Endodermal cell (in vitro differentiated cells): ENCODE measurements at places on chromosomes 3 and 15. TPM values are rescaled to one million over a fixed set of nuclear protein-coding genes. Genes with fewer than 3 reads are reported as not detected.
A peak's percentile ranks its signal among the peaks of the same experiment; 100 is the strongest.

DNA sequence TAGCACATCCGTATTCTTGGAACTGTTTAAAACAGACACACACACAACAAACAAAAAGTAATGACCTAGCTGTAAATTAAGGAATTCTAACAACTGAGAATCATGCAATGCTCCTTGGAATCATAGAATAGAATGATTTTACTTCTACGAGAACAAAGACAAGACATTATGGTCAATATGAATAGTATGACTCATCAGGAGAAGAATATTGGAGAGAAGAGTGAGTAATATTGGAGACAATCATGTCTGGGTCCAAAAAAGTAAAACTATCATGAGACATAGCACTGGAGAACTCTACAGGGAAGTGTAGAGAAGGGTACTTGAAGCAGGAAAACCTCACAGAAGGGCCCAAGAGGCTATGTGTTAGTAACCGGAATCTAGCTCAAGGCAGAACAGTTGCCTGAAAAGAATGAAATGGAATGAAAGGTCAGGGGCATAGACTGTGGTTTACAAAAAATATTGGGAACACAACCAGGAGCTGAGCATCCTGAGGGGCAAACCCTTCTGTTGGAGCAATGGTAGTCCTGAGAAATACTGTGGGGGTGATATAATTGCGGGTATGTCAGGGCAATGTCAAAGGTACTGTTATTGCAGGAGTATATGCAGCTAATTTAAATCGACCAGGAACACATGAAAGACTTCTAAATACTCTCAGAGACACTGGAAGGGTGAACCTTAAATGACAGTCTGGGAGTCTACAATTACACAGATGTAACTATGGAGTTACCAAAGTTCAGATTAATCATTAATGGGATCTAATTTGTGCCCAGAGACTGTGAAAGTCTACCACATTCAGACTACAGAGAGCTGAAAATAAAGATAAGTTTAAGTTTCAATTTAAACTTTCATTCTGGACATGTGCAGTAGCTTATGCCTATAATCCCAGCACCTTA, 201.2 kb downstream of the BCHE start:
- DNase-seq = no peak
- no peak overlapping the region for H3K4me3 ChIP-seq
- no peaks in the 10 kb centered on the region for H3K4me1 ChIP-seq
- H3K27me3 ChIP-seq = no peaks in the 10 kb centered on the region
- no peaks in the 10 kb centered on the region for H3K36me3 ChIP-seq

The SLC51A gene
- 2.0 and 3.7 TPM in 2 replicates for total RNA-seq

GRCh38 chr3:170584585-170585007, 1.3 kb downstream of the SLC7A14 start:
- H3K27ac ChIP-seq = no peak overlapping the region
- H3K4me3 ChIP-seq = peak overlapping the region; percentile 77
- H3K4me1 ChIP-seq = peaks cover 16% of the 10 kb centered on the region
- peak; percentile 96 for DNase-seq

GRCh38 chr3:133821767-133822638, 16.4 kb downstream of the SRPRB start:
- H3K27ac ChIP-seq = peak overlapping the region; percentile 58
- peaks cover 43% of the 10 kb centered on the region for H3K36me3 ChIP-seq
- H3K27me3 ChIP-seq = no peaks in the 10 kb centered on the region
- DNase-seq = peak; percentile 75
- H3K4me1 ChIP-seq = peaks cover 2% of the 10 kb centered on the region

The TP63 gene
- 0.26 to 0.32 TPM in 2 of 3 replicates, not detected in the other for total RNA-seq

DNA sequence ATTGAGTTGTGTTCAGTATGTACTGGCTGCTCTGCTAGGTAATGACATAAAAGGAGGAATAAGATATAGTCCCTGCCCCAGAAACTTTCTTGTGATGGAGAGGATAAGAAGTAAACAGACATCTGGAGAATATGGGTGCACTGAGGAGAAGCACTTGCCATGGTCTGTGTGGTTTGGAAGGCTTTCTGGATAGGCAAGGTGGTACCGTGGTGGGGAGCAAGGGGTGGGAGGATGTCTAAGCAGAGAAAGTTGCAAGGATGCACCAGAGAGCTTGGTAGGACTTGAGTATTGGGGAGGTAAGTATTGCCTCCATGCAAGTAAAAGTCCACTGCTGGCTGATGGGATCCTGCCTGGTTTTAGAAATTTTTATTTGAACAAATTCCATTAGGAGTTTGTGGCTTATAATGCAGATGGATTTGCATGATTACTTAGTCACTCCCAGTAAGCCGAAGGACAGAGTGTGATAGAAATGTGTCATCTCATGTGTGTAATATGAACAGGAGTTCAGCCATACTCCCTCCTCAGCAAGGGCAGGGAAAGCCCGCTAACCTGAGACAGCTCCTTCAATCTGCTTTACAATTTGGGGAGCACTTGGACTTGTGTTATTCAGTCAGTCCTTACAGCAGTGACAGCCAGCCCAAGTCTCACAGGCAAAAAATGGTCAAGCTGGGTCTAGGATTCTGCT, 53.6 kb downstream of the CLSTN2 start:
- no peak overlapping the region for H3K4me3 ChIP-seq
- no peaks in the 10 kb centered on the region for H3K36me3 ChIP-seq
- H3K27ac ChIP-seq = no peak overlapping the region
- DNase-seq = no peak
- H3K4me1 ChIP-seq = no peaks in the 10 kb centered on the region

GRCh38 chr3:14397940-14398796, 4.2 kb upstream of the SLC6A6 start:
- DNase-seq = no peak
- no peaks in the 10 kb centered on the region for H3K27me3 ChIP-seq
- H3K4me3 ChIP-seq = no peak overlapping the region
- no peaks in the 10 kb centered on the region for H3K36me3 ChIP-seq
- no peak overlapping the region for H3K27ac ChIP-seq

- H3K4me3 ChIP-seq = no peak overlapping the region
- no peaks in the 10 kb centered on the region for H3K4me1 ChIP-seq
- no peaks in the 10 kb centered on the region for H3K36me3 ChIP-seq
- H3K27ac ChIP-seq = no peak overlapping the region
- H3K27me3 ChIP-seq = no peaks in the 10 kb centered on the region
Observed at GRCh38 chr3:37217098-37217849, 42.9 kb upstream of the LRRFIP2 start.

GRCh38 chr3:86921971-86922680, 68.8 kb downstream of the VGLL3 start:
- no peaks in the 10 kb centered on the region for H3K27me3 ChIP-seq
- no peak for DNase-seq
- no peaks in the 10 kb centered on the region for H3K36me3 ChIP-seq
- H3K4me3 ChIP-seq = no peak overlapping the region
- no peaks in the 10 kb centered on the region for H3K4me1 ChIP-seq

- no peak for DNase-seq
- no peaks in the 10 kb centered on the region for H3K4me1 ChIP-seq
- H3K36me3 ChIP-seq = no peaks in the 10 kb centered on the region
- no peak overlapping the region for H3K27ac ChIP-seq
Observed at GRCh38 chr3:32082721-32083120, 23.7 kb upstream of the GPD1L start.

The ONECUT1 gene
- total RNA-seq = 5.2 and 5.3 TPM in 2 replicates

DNA sequence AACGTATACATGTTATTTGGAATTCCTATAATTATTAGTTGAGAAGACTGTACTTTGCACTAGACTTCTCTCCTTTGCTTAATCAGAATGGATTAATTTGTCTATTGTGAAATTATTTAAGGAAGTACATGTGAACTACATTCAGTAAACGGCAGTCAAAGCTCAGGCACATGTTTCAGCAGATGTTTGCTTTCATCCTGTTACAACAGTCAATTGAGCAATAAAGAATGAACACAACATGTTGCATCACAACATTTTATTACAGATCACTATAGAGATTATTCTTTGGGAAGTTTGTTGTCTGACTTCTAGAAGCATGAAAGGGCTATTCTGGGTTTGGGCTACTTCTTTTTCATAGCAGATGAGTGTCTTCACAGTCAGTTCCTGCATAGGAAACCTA, 39.2 kb downstream of the RAB27A start:
- H3K36me3 ChIP-seq = no peaks in the 10 kb centered on the region
- peaks cover 11% of the 10 kb centered on the region for H3K4me1 ChIP-seq
- H3K4me3 ChIP-seq = no peak overlapping the region
- no peaks in the 10 kb centered on the region for H3K27me3 ChIP-seq
- DNase-seq = no peak
- H3K27ac ChIP-seq = no peak overlapping the region

The CDHR4 gene
- total RNA-seq = not detected in 2 replicates

GRCh38 chr15:58926823-58927222, 6.7 kb downstream of the SLTM start:
- no peaks in the 10 kb centered on the region for H3K27me3 ChIP-seq
- H3K27ac ChIP-seq = no peak overlapping the region
- H3K4me1 ChIP-seq = peaks cover 5% of the 10 kb centered on the region
- peaks cover 62% of the 10 kb centered on the region for H3K36me3 ChIP-seq

The FANCD2 gene
- total RNA-seq = 45.9 to 79.9 TPM (median 77.7 TPM) in 3 replicates

The ADCY5 gene
- total RNA-seq = 5.2 to 12.5 TPM (median 6.9 TPM) in 3 replicates

DNA sequence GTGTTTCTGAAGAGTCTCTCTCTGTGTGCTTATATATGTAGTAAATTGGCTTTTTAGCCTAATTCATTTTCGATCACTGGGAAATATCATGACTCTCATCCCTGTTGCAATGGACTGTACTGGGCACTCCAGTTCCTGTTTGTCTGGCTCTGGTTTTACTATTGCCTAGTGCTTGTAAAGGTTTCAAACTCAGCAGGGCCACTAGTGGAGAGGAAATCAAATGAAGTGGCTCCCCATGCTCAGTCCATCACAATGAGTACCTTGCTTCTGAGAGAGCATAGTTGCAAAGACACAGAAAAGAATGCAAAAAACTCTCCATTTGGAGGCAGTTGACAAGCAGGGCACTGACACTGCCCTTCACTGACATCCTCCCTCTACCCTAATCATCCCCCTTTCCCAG, 167.8 kb downstream of the TAFA4 start:
- no peak overlapping the region for H3K4me3 ChIP-seq
- no peaks in the 10 kb centered on the region for H3K36me3 ChIP-seq
- DNase-seq = no peak
- no peak overlapping the region for H3K27ac ChIP-seq

DNA sequence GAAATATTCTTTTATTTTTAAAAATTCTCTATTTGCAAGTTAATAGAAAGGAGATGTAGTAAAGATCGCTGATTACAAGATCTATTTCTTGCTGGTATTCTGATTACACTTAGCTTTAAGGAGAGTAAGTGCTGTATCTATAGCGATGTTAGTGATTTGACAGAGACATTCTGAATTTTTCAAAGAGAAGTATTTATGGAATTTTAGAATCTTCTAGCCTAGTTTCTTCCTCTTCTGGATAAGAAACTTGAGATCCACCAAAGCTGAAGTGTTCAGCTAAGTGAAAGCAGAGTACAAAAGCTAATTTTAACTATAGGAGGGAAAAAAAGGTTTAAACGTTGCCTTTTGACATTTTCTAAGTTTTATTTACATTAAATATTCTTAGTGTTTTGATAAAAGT, 72.1 kb upstream of the RARB start:
- no peak overlapping the region for H3K27ac ChIP-seq
- no peaks in the 10 kb centered on the region for H3K36me3 ChIP-seq
- no peak for DNase-seq
- no peak overlapping the region for H3K4me3 ChIP-seq
- H3K27me3 ChIP-seq = no peaks in the 10 kb centered on the region
- H3K4me1 ChIP-seq = no peaks in the 10 kb centered on the region

DNA sequence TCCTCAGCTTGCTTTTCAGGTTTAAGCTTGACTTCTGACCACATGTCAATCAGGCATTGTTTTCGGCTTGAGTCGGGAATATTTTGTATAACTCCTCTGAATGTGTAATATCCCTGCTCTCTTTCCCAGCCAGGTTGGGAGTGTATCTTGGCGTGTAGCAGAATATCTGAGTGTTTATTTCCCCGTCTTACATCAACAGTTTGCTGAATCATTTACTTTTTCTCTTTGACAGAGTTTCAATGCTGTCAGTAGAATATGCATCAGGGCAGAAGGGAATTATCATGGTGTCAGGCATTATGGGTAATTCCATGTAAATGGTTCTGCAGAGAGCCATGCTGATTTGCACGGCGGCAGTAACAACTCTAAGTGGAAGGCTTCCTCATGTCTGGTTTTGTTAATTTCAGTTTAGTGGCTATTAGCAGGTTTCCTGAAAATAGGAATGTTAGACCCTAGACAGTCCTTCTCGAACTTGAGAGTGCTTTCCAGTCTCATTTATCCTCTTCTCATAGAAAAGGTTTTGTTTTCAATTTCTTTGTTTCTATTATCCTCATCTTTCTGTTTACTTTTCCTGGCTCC, 566.3 kb downstream of the AGBL1 start:
- DNase-seq = no peak
- H3K27ac ChIP-seq = no peak overlapping the region
- H3K36me3 ChIP-seq = no peaks in the 10 kb centered on the region

DNA sequence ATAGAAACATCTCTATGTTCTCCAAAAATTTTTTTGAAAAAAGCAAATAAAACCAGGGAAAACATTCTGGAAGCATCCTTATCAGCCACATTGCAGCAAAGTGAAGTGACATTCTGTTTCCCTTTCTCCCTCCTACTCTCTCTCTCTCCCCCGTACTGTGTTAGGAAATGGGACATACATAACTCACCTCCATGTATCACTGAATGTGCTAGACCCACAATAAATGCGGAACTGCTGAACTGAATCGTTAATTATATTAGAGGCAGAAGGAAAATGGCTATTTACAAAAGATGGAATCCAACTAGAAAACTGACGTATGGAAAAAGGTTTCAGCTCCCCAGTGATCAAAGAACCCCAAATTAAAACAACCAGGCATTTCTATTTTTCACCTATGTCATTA, 129.8 kb downstream of the MINAR1 start:
- peak overlapping the region; percentile 54 for H3K27ac ChIP-seq
- H3K4me3 ChIP-seq = no peak overlapping the region
- H3K36me3 ChIP-seq = no peaks in the 10 kb centered on the region

The ZSCAN29 gene
- 26.4 to 49.0 TPM (median 44.3 TPM) in 3 replicates for total RNA-seq

- H3K36me3 ChIP-seq = no peaks in the 10 kb centered on the region
- DNase-seq = peak; percentile 96
- peak overlapping the region; percentile 55 for H3K27ac ChIP-seq
- H3K4me3 ChIP-seq = no peak overlapping the region
- no peaks in the 10 kb centered on the region for H3K4me1 ChIP-seq
Observed at GRCh38 chr3:126389112-126389793, 5.5 kb upstream of the CFAP100 start.

DNA sequence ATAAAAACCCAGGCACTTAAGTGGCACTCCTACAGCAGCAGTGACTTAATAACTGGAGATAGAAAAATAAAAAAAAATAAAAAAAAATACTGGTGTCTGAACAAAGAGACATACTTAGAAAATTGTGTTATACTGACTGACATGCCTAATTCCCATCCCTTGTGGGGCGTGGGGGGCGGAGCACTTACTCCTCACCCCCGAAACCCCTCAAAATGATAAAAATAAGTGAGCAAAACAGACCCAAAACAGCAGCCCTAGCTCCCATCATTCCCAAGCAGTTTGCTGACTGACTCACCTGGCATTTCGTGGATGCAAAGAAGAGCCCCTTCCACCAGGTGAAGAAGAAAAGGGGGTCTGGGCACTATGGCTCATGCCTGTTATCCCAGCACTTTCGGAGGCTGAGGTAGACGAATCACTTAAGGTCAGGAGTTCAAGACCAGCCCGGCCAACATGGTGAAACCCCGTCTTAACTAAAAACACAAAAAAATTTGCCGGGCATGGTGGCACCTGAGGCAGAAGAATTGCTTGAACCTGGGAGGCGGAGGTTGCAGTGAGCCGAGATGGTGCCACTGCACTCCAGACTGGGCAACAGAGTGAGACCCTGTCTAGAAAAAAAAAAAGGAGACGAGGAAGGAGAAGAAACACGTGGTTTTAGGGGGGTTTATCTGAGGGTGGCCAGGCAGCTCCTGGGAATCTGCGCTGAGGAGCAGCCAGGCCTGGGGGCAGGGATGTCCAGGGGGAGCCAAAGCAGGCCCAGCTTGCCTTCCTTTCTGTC, 50.8 kb upstream of the BLM start:
- no peak overlapping the region for H3K27ac ChIP-seq
- no peaks in the 10 kb centered on the region for H3K4me1 ChIP-seq
- no peak for DNase-seq

The FANCD2OS gene
- total RNA-seq = not detected in 3 replicates

The UROC1 gene
- not detected in 2 replicates for total RNA-seq
